Activated naive CD4-positive, alpha-beta T cell treated with anti-CD3 and anti-CD28 coated beads, Interleukin-2, amount 10 ng/mL, durations not matched to agents 7 days and 5 days (primary cell): ENCODE measurements at places on chromosomes 6 and 20.

DNA sequence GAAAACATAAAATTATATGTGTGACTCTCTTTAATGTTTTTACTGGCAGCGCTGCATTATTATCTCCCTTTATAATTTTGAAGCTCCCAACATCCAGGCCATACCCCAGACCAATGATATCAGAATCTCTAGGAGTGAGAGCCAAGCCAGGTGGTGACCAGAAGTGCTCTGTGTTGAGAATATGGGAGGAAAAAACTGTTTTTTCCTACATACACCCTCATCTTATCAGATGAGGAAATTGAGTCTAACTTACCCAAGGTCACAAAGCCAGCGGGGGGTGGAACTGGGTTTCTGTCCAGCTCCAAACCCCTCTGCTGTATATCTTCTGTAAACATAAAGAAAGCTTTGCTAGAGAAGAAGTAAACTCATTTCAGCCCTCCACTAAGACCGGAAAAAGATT is 42.5 kb downstream of the LY86 start:
- no peak for DNase-seq

DNA sequence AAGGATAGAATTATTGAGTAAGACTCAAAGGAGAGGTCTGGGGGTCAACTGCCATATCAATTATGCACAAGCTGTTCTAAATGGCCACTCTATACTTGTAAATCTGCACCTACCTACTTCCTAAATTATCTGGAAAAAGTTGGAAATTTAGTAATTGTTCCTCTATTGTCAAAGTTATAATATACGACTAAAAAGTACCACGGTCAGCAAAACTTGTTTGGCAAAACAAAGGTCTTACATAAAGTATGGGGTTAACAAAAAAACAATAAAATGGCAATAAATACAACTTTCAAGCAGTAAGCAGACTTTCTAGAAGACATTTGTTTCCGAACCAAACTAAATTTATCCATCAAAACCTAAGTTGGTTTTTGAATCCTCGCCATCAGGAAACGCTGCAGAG is 309.7 kb downstream of the FRK start:
- DNase-seq = no peak

DNA sequence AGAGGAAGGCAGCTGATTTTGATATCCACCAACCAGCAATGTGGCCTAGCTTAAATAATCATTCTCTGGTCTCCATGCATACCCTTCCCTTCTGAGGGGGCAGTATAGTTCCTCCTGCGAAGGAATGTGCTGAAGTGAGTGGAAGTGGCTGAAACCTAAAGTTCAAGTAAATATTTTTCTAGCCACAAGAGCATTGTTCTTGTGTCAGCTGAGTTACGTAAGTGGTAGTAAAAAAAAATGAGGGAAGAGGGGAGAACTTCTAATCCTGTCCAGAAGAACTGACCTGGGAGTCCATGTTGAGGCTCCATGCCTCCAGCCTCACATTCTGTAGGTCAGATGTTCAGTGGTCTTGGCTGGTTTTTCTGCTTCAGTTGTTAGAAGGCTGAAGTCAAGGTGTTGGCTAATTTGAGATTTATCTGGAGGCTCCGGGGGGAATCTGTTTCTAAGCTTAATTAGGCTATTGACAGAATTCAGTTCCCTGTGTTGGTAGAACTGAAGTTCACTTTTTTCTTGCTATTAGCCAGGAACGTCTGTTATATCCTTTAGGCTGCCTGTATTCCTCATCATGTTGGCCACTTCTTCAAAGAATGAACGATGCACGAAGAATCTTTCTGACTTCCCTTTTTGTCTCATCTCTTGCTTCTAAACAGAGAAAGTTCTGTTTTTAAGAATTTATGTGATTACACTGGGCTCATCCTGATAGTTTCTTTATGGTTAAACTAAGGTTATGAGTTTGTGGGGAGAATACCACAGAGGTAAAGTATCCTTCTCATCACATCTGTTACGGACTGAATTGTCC is 207.1 kb upstream of the PRSS16 start:
- no peak for DNase-seq

GRCh38 chr6:18207438-18207837 is 52.2 kb downstream of the KDM1B start:
- DNase-seq = no peak

- DNase-seq = no peak
Observed at GRCh38 chr6:41719436-41720261, 15.8 kb downstream of the TFEB start.

GRCh38 chr20:45157962-45158361 is 16.7 kb upstream of the PI3 start:
- DNase-seq = no peak

GRCh38 chr6:43992783-43993644 is 134.2 kb downstream of the MRPL14 start:
- no peak for DNase-seq

- no peak for DNase-seq
Observed at GRCh38 chr20:62277253-62277652, 25.5 kb upstream of the ADRM1 start.

- no peak for DNase-seq
Observed at GRCh38 chr20:4220352-4220751, 205.0 kb upstream of the RNF24 start.

DNA sequence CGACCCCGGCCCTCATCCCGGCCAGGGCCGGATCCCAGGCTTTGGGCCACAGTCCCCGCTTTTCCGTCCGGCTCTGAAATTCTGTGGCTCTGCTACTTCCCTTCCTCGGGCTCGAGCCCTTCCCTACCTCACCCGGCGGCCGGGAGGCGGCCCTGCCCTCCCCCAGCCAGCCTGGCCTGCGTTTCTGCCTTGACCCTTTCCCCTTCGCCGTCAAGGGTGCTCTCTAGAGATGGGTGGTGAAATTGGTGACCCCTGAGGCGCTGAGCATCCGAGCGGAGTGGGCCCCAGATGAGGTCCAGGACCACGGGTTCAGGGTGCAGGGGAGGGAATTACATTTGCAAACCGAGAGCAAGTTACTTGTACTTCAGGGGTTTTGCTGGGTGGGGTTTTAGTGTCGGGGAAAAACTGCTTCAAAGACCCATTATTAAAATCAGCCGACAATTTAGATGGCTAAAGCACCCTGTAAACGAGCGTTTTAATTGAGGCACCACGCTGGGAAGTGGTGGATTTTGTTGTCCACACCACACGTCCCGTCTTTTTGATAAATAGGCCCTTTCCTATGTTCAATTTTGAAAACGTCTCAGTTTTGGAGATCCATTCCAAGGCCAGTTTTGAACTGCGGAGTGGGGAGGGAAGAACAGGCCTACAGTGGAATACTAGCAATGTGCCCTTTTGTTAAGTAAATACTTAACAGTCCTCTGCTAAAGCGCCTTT is 9.9 kb downstream of the TFAP2A start:
- DNase-seq = no peak

GRCh38 chr6:7434672-7435071 is 45.1 kb downstream of the RIOK1 start:
- no peak for DNase-seq

GRCh38 chr20:56205346-56205745 is 43.2 kb upstream of the MC3R start:
- DNase-seq = no peak

- DNase-seq = no peak
Observed at GRCh38 chr6:89069536-89070163, 10.9 kb upstream of the PNRC1 start.

DNA sequence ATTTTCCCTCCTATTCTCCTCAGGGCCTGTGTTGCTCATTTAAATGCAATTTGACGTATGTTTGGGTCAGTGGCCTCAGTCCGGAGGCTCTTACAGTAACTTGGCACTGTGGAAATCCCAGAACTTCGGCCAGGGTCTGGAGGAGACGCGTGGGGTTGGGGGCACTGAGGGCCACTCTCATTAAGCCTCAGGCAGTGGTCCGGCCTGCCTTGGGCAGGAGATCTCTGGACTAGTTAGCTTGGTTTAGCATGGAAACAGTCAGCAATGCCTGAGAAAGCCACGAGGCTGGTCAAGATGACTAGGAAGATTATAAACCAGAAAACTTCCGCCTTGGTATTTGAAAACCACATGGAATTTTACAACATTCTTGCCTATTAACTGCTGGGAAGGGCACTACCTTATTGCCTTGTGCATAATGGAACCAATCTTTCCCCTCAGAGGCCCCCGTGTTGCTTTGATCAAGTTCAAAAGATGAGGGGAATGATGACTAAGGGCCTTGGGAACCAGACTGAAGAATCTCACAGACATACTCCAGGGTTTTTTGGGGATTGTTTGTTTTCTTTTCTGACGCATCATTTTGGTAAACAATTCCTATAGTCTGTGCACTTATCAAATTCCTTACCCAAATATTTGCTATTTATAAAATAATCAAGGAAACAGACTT is 206.0 kb upstream of the PREP start:
- no peak for DNase-seq

GRCh38 chr6:114063956-114064355 is 93.0 kb upstream of the HDAC2 start:
- DNase-seq = no peak

GRCh38 chr20:34368547-34368946 is 5.5 kb downstream of the ITCH start:
- DNase-seq = no peak

GRCh38 chr6:72286911-72287311 is 335.0 kb upstream of the KCNQ5 start:
- DNase-seq = no peak

- no peak for DNase-seq
Observed at GRCh38 chr6:149831308-149831820, 32.8 kb downstream of the LRP11 start.

DNA sequence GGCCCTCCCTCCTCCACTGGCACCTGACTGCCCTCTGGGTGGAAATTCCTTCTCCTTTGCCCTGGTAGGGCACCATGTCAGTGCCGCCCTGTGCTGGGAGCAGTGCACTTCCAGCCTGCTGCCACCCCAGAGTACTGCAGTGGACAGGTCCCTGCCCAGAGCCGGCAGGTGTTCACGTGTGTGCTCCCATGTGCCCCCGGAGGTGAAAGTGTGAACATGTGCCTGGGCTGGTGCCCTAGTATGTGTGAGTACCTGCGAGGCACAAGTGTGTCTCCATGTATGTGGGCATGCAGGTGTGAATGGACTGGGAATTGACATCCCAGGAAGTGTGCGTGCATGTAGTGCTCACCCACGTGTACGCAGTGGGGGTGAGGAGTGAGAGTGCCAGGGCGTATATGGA is 29.4 kb downstream of the SDCBP2 start:
- peak; percentile 61 for DNase-seq

DNA sequence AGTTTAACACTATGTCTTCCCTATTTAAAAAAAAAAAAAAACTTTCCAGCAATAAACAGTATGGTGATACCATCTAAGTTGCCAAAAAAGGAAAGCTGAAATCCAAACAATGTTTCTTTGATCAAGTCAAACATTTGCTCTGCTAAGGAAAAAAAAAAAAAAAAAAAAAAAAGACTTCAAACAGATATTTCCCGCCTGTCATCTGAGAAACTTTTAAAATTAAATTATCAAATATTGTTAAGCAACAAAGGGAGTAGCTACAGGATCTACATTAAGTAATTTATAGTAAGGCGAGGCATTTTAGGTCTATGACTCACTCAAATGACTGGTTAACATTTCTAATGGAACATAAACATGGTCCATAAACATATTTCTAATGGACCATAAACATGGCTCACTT is 121.2 kb downstream of the DST start:
- DNase-seq = no peak

DNA sequence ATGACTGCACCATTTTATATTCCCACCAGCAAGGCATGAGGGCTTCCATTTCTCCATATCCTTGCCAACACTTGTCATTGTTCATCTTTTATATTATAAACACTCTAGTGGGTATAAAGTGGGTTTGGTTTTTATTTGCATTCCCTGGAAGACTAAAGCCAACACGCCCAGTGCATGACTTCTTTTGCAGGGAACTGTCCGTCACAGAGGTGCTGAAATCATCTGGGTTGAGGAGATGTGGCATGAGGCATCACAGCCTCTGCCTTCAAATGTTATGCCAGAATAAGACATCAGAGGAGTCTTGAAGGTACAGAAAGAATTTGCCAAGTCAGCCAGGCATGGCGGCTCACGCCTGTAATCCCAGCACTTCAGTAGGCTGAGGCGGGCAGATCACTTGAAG is 29.9 kb upstream of the FAM210B start:
- DNase-seq = peak; percentile 44

DNA sequence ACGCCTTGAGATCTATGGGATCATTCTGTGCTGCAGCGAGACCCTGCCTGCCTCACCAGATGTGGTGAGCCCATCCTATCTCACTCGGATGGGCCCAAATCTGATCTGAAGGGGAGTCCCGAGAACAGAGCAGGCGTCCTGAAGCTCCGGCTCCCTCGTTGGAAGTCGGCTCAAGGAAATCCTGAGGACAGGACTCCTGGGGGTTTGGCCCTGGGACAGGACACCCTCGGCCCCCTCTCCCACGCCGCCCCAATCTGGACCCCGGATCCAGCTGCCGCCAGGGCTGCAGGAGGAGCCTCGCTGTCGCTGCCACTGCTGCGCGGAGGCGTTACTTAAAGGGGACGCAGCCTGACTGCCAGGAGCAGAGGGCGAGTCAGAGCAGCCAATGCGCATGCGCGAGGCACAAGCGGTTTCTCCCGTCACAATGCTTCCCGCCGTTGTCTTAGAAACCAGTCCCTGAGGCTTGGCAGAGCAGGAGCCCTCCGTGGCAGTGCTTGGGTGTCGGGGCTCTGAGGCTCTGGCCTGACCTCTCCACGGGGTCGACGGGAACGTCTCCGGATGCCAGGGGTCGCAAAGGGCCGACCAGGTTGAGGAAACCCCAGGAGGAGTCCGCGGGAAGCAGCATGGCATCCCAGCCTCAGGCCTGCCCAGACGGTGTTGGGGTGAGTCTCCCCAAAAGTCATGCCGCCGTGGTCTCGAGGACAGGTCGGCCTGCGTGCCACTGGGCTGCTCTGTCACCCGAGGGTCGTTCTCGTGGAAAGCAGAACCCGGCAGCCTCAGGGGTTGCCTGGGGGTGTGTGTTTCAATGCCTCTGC is 1567.8 kb upstream of the DEFB115 start:
- peak; percentile 43 for DNase-seq
